NCI-H1436 (cell line): ENCODE measurements at places on chromosomes 6 and 20.

DNA sequence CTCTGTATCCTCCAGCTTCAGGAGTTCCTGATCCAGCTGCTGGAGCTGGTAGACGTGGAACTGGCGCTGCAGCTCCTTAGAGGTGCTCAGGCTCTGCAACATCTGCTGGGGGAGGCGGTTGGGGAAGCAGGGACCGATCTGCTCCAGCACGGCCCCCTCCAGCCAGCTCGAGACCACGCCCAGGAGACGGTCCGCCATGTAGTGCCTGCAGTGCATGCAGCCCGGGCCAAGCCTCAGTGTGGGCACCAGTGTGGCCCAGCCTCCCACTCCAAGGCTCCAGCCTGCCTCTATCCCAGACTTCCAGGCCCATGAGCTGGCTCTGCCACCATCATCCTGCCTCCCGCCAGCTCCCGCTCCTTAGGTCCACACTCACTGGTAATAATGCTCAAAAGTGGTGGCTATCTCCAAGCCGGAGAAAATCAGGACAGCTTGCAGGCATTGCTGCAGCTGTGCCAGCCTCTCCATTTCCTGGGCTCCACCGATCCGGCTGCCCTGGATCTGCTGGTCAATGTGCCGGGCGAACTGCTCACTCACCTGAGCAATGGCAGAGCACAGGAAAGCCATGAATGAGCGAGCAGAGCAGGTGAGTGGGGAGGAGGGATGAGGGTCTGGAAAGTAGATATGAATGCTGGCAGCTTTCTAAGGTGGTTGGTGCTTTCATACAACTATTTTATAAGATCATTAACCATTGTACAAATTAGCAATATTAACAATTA lies 13.0 kb downstream of the CUL7 start:
- DNase-seq = no peak

DNA sequence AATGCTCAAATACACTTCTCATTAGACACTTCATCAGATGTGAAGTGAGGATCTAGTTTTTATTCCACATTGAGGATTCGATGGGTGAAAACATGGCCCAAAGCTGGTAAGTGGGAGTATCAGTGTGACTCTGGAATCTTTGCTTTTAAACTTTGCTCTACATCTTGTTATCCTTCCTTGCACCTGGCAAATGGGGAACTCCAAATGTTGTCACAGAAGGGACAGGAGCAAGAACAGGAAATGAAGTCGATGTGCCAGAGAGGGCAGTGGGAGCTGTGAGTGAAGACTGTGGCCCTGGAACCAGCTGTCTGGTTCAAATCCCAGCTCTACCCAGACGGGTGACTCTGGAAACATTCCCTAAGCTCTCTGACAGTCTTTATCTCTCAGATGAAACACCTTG lies 86.7 kb upstream of the AGPAT4 start:
- DNase-seq = no peak

GRCh38 chr6:33769248-33769821 lies 19.6 kb downstream of the LEMD2 start:
- DNase-seq = no peak

DNA sequence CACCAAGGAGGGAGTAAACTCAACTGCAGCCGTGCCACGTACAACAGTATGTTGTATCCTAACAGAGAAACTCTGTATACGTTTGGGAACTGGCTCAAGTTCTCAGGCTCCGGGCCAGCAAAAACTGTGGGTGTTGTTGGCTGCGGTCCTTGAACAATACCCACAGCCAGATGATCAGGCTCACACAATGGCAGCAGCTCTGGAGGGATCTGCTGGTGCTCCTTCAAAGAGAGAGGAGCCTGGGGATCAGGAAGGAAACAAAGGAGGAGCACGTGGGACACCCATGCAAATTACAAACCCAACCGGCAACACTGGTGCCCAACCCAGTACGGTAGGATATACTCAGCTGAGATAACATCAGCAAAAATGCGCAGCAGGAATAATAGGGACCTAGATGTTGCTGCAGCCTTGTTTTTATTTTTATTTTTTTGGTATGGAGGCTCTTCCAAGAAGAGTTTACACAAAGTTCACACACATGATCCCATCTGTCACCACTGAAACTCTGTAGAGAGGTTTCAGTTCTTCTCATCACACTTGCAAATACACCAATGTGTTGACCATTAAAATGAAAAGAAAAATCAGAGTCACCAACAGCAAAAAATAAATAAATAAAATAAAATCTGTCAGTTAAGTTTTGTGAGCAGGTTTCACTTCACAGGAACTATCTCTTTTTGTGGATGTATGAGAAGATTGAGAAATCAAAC lies 41.2 kb upstream of the PDE10A start:
- DNase-seq = no peak

DNA sequence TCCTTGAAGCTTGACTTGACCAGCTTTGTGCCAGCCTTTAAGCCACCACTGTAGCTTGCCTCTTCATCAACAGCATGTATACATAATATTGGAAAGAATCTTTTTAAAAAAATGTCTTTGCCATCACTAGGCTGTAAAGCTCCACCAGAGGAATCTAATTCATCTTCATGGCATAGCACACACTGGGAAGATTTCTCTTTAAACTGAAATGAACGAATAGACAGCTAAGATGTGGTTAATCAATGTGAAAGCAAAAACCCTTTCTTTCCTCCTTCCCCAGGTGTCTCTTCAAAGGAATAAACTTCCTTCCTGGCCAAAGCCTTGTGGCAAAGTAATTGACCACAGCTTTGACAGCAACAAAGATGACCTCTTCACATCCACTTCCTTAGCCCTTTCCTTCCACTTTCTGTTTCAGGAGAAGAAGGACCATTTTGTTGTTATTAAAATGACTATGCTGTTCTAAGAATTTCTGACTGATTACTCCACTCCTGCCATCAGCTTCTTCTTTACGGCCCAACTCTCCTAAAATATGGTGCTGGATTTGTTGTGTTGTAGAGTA lies 428.7 kb upstream of the SOX4 start:
- DNase-seq = no peak

DNA sequence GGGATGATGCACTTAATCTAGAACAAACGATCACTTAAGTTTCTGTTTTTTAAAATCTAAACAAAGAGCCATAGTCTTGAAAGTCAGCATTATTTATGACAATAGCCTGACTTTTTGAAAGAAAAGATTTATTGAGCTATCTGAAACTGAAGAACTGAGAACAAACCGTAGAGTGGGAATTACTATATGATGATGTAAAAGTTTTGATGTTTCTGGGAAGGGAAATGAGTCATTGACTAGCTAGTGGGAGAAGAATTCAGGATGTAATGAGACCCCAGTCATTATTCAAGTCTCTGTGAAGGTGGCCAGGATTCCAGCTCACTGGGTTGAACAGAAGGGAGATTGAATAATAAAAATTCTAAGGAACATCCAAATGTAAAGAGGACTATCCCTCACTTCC lies 83.4 kb upstream of the FABP7 start:
- DNase-seq = no peak
